Upper lobe of right lung (tissue), 1 donor: ENCODE measurements at places on chromosomes 16 and 17. TPM values are rescaled to one million over a fixed set of nuclear protein-coding genes. Genes with fewer than 3 reads are reported as not detected.

KRTAP17-1 gene
- not detected for total RNA-seq

- DNase-seq: peak; percentile 82
- H3K27ac ChIP-seq: no peak overlapping the region
- no peaks in the 10 kb centered on the region for H3K4me1 ChIP-seq
These were observed 30.4 kb downstream of the COX4I1 start for GRCh38 chr16:85829751-85830445.

DNA sequence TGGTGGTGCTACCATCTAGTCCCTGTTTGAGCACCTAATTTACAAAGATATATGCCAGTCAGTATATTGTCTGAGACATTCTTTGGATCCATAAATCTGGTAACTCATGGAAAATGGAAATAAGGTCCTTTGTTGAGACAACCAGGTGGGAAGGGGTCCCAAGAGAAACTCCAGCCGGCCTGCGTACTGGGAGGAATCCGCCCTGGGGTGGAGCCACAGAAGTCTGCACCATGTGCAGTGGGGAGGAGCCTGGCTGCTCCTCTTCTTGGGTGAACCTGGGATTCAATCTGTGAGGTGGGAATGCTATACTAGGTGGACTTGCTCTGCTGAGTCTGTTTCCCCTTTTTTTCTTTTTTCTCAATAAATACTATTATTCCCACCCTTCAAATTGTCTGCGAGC lies 339.2 kb upstream of the TNRC6C start:
- H3K27me3 ChIP-seq: no peaks in the 10 kb centered on the region
- H3K27ac ChIP-seq: no peak overlapping the region
- H3K36me3 ChIP-seq: no peaks in the 10 kb centered on the region

DNA sequence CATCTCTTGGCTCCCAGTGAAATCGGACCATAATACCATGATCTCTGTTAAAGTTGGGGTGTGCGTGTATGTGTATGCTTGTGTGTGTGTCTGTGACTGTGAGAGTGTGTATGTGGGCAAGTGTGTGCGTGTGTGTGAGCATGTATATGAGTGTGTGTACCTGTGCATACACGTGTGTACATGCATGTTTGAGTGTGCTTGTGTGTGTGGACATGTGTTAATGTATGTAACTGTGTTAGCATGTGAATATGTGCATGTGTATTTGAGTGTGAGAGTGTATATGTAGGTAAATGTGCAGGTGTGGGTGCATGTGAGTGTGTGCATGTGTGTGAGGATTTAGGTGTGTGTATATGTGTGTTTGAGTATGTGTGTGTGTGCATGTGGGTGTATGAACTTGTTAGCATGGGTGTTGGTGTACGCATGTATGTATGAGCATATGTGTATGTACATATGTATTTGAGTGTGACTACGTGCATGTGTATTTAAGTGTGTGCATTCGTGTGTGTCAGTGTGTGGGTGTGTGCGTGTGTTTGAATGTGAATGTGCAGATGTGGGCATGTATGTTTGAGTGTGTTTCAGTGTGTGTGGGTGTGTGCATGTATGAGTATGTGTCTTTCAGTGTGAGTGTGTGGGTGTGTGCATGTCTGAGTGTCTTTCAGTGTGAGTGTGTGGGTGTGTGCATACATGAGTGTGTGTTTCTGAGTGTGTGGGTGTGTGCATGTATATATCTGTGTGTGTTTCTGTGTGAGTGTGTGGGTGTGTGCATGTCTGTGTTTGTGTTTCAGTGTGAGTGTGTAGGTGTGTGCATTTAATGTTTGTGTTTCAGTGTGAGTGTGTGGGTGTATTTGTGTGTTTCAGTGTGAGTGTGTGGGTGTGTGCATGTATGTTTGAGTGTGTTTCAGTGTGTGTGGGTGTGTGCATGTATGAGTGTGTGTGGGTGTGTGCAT lies 183.2 kb downstream of the SOX9 start:
- no peaks in the 10 kb centered on the region for H3K4me1 ChIP-seq
- H3K27ac ChIP-seq: no peak overlapping the region
- H3K36me3 ChIP-seq: no peaks in the 10 kb centered on the region
- DNase-seq: no peak

- no peak for DNase-seq
- H3K4me1 ChIP-seq: no peaks in the 10 kb centered on the region
- H3K27ac ChIP-seq: no peak overlapping the region
- no peak overlapping the region for H3K4me3 ChIP-seq
These were observed 241.2 kb downstream of the FOXL1 start for GRCh38 chr16:86819533-86819892.

FOXC2 gene
- 1.1 TPM for total RNA-seq
